ENCODE measurements at places on chromosomes 7 and 10.

- no peak for DNase-seq
These were observed 82.0 kb downstream of the FOXL3 start for GRCh38 chr7:371779-372545.

DNA sequence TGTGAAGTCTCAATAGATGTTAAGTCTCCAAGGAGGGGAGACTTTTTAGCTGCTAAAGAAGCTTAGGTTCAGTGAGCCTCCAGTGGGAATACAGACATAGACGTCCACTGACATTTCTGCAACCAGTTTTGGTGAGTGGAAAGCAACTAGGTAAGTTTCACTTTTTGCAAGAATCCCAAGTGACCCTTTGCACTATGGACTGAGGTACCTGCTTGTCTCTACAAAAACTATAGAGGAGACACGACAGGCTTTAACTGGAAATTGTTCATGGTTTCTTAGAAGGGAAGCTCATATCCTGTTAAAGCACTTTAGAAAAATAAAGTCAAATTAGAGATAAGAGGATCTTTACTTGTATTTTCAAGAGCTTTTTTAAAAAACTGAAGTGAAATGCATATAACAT is 38.6 kb downstream of the GBF1 start:
- no peak for DNase-seq

DNA sequence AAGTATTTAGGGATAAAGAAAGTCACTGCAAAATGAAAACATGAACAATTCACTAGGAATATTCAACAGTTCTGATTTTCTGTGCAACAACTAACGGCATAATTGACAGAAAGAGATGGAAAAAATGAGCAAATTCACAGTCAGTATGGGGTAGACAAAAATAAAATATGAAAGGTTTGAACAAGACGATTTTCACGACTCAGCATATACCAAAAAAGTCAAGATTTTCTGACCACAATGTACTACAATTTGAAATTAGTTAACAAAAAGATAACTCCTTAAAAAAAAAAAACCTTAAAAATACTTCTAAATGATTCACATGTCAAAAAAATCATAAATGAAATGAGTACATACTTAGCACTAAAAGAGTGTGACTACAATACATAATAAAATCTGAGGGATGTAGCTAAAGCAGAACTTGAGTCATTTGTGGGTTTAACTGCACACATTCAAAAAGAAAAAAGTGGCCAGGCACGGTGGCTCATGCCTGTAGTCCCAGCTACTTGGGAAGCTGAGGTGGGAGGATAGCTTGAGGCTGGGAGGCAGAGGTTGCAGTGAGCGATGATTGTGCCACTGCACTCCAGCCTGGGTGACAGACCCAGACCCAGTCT is 22.6 kb upstream of the MTURN start:
- DNase-seq = no peak

DNA sequence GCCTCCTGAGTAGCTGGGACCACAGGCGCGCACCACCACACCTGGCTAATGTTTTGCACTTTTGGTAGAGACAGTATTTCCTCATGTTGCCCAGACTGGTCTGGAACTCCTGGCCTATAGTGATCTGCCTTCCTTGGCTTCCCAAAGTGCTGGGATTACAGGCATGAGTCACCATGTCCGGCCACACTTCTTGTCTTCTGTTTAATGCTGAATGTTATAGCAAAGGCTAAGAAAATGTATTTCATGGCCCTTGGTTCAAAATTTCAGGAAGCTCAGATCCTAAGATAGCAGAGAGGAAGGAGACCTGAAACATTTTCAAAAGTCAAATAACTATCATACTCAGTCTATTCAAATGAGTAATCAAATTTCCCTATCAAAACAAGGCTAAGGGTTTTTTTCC is 229.6 kb downstream of the BAMBI start:
- DNase-seq = no peak

DNA sequence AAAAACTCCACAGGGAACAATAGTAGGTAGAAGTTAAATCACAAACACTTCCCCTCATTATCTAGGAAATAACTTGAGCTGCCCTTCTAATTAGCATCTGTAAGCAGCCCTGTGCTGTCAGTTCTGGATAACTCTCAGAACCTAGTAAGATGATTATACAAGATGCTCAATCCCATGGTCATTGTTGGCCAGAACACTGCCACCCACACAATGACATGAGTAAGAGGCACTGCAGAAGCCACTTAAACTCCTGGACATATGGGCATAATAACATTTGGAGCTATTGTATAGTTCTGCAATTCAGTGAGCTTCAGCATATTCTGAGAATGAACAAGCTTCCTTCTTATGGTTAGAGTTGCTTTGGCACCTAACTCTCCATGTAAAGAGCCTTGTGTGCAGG is 153.8 kb downstream of the PLPP4 start:
- no peak for DNase-seq

DNA sequence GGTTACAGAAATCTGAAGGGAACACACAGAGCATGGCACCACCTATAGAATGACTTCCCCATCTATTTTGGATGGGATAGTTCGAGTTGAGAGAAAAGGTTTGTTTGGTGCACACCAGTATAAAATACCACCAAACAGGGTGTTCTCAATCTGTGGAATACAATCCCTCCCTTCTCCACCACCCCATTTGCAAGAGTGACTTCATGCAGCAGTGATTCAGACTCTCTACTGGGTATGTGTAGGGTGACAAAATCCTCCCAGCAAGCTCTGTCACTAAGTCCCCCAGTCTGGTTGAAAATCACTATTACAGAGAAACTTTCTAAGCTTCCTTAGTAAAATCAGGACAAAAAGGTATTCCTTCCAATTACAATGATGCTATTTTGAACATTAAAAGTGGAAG is 69.0 kb downstream of the ANK3 start:
- no peak for DNase-seq

- no peak for DNase-seq
These were observed 356 bp upstream of the NDUFB2 start for GRCh38 chr7:140696024-140696679.

DNA sequence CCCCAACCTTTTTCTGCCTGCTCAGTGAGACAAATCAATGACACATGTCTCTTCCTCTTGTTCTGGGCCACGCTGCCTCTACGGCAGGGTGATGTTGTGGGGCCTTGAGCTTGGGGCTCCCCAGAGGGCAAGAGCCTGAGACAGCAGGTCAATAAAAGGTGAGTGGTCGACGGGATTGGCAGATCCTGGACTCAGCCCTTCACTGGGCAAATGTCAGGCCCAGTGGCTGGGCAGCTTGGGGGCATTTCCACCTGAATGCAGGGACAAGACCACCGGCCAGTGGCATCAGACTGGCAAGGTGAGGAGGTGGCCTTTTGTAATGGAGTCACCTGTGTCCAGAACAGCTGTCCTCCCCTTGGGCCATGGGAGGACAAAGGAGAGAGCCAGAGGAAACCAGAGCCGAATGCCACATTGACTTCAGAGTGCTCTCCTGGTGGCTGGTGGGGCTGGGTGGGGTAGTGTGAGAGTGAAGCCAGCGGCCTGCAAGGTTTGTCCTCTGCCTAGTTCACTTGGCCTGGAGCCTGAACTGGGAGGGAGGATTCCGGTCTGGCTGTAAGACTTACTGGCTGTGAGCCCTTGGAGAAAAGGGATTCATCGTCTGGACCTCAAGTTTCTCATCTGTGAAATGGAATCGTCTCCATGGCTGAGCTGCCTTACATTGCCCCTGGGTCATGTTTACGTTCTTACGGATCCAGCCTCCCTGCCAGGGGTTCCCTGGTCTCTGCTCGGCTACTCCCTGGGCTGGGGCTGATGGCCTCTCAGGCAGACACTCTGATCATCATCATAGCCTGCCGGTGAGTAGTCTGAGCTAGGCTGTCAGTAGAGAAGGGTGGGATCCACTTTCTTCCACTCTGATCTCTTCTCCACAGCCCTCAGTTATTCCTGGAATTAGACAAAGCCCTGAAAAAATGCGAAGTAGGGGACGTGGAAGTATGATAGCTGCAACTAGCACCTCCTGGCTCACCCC is 25.4 kb upstream of the CRHR2 start:
- no peak for DNase-seq

GRCh38 chr7:95865716-95866371 is 93.5 kb downstream of the DYNC1I1 start:
- no peak for DNase-seq

DNA sequence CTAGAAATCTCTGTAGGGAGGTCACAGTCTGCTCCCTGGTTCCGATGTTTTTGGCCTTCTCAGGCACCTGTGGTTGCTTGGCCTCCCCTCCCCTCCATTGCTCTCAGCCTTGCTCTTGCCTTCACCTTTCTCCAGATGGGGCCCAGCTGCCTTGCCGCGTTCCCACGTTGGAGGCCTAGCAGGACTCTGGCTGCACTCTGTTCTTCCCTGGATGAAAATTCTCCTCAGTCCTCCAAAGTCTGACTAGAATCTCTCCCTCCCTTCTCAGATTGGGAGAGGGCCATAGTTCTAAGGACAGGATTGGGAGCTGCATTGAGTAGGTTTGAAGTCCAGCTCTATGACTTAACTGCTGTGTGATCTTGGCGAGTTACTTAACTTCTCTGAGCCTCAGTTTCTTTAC is 213.7 kb upstream of the HABP2 start:
- DNase-seq = no peak
